ENCODE measurements at places on chromosomes 7 and 10.
A peak's percentile ranks its signal among the peaks of the same experiment; 100 is the strongest.

DNA sequence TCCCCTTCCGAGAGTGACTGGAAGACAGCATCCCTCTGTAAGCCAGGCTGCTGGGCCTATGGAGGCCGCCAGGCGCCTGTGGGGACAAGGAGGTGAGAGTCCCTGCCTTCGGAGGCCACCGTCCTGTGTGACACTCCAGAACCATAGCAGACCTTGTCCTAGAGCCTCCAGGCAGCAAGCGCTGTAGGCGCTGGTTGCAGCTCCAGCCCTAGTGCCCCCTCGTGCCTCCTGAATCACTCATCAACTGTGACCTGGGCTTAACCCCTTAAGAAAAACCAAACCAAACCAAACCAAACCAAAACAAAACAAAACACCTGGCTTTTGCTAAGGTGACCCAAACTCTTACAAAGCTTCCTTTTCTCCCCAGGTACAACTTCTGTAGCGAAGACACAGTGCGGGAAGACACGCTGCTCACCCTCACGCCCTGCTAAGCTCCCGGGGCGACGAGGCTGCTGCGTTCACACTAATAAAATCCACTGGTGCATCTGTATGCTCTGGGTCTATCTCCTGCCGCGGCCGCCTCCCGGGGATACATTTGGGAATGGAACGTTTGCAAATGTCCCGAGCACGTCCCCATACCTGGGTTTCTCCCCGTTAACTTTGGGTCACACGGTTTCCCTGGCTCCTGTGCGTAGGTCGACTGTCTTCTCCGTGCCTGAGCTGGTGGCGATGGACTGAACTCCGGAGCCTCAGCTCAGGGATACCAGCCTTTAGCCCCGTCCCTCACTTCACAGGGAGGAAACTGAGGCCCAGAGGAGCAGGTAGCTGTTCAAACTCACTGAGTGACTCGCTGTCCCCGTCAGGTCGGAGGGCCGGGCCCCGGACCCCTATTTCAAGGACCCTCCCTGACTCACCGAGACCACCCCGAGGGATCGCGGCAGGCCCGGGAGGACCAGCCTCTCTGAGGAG lies 11.8 kb upstream of the PNLIPRP2 start:
- DNase-seq: no peak

DNA sequence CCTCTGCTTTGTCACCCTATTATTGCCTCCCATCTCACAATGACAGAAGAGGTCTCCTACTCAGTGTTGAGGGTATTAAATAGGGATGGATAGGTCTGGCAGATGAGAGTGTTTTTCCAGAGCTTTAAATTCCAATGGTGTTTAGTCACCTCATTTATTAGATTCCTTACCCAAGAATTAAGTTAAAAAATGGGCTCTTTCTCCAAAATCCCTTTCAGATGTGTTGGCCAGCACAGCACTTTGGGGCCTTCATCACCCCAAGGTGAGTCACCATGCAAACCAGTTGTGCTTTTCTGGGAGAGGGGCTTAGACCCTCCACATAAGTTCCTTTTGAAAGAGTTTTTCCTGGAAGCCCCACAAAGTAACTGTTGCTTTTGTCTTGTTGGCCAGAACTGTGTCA lies 78.4 kb downstream of the CYP26A1 start:
- DNase-seq: no peak

GRCh38 chr10:82027711-82028110 lies 152.7 kb downstream of the NRG3 start:
- DNase-seq: no peak

DNA sequence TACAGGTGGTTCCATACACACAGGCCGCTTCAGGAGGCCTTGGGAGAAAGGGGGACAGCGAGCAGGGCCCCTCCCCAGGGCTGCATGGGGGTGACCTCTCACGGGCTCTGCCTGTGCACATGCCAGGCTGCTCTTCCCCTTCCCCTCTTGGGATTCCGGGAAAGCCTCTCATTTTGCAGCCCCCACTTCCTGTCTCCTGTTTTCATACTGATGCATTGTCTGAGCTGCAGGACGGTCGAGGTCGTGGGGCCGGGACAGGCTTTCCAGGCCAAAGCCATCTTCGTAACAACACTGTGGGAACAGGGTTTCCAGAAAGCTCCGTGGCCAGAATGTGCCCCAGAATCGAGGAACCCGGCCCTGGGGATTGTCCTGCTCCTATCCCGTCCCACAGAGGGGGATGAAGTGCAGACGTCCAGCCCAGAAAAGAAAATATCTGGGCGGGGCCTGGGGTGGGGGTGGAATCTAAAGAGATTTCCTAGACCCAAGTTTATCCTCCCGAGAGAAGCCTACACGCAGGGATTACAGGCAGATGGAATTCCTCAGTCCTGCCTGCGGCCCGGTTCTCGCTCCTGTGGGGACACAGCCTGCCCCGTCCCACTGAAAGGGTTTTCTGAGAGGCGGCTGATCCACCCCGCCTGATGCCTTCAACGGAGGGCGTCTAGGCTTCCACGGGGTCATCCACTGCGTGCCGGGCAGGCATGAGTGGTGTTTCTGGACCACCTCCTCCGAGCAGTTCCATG lies 29.5 kb upstream of the DNAAF5 start:
- DNase-seq: no peak

GRCh38 chr10:75202321-75203045 lies 8.1 kb upstream of the VDAC2 start:
- peak; percentile 60 for DNase-seq

GRCh38 chr10:63965846-63966245 lies 444.6 kb downstream of the REEP3 start:
- no peak for DNase-seq

- no peak for DNase-seq
These were observed 274.0 kb downstream of the CSTF2T start for GRCh38 chr10:51425431-51425830.

DNA sequence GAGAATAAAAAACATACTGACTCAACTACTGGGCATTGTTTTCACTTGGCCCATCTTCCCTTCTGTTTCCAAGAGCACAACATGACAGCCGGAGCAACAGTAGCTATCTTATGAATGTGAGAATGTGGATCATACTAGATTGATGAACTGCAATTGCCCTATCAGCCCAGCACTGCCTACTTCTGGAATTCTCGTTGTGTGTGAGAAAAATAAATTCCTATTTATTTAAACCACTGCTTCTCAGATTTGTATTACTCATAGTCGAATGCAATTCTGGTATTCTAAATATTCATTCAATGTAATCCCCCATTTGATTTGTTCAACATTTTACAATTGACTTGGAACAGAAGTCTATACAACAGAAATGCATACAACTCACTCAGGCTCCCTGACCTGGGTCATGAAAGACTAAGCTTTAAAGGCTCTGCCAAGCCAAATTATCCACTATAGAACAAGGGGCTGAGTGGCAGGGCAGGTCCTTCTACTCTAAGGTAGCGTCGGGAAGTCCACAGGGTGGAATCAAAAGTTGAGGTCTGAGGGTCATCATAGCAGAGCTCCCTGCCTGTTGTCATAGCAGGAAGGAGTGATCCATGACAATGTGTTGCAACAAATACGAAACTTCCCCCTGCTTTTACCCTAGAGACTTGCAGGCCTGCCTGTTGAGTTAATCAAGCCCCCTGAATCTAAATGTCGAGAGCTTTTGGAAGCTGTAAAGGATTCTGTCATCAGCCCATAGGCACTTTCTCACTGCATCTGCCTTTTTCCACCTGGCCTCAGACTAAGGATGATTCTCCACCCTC lies 12.4 kb upstream of the JAZF1 start:
- DNase-seq: peak; percentile 59

- DNase-seq: no peak
These were observed 38.0 kb upstream of the GPAM start for GRCh38 chr10:112221545-112221944.

GRCh38 chr7:70156057-70156456 lies 557.8 kb downstream of the AUTS2 start:
- DNase-seq: no peak

GRCh38 chr7:91598791-91599190 lies 281.7 kb downstream of the MTERF1 start:
- no peak for DNase-seq

- DNase-seq: no peak
These were observed 20.6 kb upstream of the CDCA7L start for GRCh38 chr7:21966271-21966670.

GRCh38 chr7:47956220-47956619 lies 8.0 kb upstream of the PKD1L1 start:
- no peak for DNase-seq

- no peak for DNase-seq
These were observed 15.6 kb downstream of the RGS10 start for GRCh38 chr10:119526621-119527592.

DNA sequence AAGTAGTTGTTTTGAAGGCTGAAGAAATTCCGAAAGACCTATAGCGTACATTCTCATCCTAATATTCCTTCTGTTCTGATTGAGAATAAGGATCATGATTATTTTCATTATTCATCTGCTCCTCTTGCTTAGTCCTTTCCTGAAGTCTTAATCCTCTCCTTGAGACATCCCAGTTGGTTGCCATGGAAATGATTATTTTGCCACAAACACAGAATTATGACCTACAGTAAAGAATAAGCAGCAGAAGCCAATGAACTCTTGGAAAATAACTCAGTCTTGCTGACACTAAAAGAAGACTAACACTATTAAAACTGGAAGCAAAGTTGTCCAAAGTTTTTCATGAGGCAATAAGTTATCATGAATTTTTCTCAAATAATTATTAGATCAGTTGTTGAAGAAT lies 47.8 kb upstream of the JAZF1 start:
- DNase-seq: no peak

- no peak for DNase-seq
These were observed 6.3 kb upstream of the UNCX start for GRCh38 chr7:1226186-1226901.

DNA sequence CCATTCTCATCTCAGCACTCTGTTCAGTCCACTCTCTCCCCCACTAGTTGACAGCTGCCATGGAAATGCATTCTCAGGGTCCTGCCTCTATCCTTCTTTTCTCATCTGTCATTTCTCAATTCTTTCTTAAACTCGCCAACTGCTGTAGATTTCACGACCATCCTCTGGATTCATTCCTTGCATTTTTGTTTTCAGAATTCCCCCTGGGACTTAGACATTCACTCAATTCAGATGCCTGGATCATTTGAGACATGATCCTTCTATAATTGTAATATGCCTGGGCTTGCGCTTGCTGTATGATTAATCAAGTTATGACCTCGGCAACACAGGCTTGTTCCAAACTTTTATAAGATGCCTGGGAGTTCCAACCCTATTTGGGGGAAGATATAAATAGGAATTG lies 104.5 kb downstream of the RAB11FIP2 start:
- DNase-seq: no peak

- no peak for DNase-seq
These were observed 9.0 kb downstream of the ADCK2 start for GRCh38 chr7:140681766-140682165.

- DNase-seq: peak; percentile 29
These were observed 335.6 kb upstream of the HGF start for GRCh38 chr7:82105463-82105862.

DNA sequence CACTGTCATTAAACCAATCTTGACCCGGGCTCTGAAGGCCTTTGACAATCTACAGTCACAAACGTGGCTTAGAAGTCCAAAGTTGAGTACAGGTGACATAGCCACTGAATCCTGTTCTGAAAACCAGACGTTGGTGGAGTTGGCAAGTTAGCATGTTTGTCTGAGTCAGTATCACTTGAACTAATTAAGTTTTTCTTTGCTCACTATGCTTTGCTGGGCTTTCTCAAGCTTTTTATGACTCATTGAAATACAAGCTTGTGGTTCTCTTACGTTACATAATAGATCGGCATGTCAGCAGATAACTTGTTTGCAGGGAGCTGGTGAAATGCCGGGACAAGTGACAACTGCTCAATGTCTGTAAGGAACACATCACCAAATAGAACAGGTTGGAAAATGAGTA lies 53.8 kb downstream of the ARL5B start:
- DNase-seq: peak; percentile 16

DNA sequence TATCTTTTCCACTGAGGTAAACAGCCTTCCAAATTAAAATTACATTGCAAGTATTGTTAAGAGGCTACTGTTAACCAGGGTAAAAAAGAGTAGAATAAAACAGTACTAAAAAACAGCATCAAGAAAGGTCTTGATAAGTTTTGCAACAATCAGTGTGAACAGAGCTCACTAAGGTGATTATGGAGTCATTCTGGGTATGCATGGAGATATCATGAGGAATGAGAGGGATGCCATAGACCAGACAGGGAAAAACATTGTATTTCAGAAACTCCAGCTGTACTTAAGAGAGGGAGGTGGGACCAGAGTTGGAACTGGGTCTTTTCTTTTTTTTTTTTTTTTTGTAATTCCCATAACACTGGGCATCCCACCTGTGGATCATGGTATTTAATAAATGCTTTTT lies 549.6 kb downstream of the INHBA start:
- DNase-seq: no peak

GRCh38 chr10:16436758-16437539 lies at the start of gene PTER:
TSS of gene PTER (plus strand) at chr10:16437010. CDS start at chr10:16484385, 47,375 bp downstream.
- peak; percentile 99 for DNase-seq

- no peak for DNase-seq
These were observed 4.2 kb downstream of the ZNF488 start for GRCh38 chr10:47379901-47380300.

DNA sequence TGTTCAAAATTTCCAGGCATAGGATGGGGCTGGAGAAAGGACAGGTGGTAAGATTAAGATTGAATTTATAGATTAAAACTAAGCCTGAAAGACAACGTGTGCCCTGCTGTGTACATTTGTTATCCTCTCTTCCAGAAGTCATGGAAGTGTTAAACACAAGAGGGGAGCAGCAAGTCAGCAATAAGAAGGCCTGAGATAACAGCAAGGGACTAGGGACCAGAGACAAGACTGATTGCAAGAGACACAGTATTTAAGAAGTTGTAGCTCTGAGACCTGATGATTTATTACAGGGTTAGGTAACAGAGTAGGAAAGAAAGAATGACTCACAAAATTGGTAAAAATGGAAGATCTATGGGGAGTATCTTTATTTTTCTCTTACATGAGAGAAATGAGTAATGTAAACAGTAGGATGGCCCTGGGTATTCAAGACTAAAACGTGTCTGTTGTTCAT lies 55.7 kb upstream of the COL1A2 start:
- no peak for DNase-seq

DNA sequence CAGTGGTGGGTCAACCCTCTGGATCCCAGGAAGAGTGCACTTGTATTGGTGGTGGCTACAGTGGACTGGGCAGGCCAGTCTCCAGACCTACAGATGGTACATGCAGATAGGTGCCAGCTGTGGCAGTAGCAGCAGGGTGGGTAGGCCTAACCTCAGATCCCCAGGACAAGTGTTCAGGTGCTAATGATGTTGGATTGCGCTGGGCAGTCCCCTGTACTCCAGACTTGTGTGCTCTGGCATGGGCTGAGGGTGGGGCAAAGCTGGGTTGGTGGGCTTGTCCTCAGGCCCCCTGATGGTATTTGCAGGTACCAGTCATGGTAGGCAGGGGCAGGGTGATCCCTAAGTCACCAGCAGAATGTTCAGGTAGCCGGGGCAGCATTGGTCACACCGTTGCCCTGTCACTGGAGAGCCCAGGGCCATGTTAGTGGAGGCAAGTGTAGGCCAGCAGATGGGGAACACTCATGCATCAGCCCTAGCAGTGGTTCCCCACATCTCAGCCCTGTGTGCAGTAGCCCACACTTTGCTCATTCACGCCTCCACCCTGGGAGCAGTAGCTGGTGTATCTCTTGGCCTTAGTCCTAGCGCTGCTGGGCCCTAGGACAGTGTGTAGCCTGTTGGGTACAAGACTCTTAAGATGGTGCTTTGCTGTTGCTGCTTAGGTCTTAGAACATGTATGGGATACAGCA lies 171.3 kb downstream of the MLLT10 start:
- DNase-seq: no peak
